ENCODE measurements at places on chromosomes 4 and X.
A peak's percentile ranks its signal among the peaks of the same experiment; 100 is the strongest.

GRCh38 chr4:56906489-56907393 is 959 bp upstream of the REST start:
- no peak for DNase-seq

DNA sequence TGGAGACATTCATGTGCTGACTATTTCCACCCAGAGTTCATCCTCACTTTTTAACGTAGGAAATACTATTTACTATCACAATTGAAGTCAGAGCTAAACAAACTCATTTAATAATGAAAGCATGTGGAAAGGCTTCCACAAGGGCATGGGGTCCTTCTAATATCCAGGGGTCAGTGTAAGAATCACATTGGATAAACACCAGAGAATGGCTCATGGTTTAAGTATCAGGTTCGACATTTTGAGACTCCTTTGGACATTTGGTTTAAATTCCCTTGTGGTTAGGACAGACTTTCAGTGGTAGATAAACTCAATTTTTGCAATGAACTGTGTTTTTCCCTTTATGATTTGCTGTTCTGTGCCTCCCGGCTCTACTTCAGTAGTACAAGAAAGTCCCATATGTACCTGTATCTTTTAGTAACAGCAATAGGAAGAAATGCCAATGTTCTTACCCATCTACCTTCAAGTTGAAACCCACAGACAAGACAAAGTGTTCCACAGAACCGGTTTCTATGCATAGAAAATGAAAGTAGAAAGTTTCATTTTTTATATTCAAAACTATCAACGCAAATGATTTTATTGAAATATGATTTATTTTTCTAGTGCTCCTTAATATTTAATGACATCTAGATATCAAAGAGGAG is 589.0 kb upstream of the FAM241A start:
- no peak for DNase-seq

GRCh38 chr4:163378661-163379060 is 35.0 kb downstream of the NPY5R start:
- no peak for DNase-seq

GRCh38 chrX:9682456-9682855 is 83.2 kb downstream of the GPR143 start:
- DNase-seq: peak; percentile 3

DNA sequence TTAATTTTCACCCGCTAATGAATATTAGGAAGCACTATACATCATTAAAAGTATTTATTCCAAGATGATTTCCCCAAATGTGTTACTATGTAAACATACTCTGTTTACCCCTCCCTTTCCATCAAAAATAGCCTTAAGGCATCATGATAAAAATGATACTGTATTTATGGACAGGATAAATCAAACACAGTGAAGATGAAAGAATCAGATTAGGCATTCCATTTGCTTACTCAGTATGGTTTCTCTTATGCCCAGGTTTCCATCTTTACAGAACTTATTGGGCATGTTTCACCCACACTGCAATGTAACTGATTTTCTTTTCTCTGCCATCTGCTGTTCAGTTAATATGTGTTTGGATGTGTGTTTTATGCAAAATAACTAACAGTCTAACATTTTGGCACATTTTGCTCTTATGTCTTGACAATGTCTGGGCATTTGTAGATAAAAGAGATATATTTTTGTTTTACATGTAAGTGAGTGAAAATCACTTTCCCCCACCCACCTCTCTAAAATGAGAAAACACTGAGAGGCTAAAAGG is 445.2 kb downstream of the RPA4 start:
- no peak for DNase-seq

- no peak for DNase-seq
Observed at GRCh38 chr4:144300616-144301015, 160.1 kb upstream of the GYPA start.

DNA sequence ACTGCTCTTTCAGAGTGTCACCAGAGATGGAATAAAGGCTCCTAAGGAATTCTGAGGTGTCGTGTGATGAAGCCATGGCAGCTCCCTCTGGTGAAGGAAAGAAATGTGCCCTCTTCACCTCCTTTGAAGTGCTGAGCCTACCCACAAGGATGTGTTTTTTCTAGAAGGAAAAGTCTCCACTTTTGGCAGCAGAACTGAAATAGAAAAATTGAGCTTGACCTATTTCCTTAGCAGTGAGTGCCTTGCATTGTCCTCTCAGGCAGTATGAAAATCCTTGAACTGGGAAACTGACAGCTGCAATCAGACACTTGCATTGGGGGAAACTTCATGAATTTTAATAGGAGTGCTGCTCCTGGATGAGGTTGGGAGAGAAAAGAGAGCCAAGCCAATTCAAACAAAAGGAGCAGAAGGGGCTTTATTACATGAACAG is 95.2 kb downstream of the DCLK2 start:
- DNase-seq: no peak

DNA sequence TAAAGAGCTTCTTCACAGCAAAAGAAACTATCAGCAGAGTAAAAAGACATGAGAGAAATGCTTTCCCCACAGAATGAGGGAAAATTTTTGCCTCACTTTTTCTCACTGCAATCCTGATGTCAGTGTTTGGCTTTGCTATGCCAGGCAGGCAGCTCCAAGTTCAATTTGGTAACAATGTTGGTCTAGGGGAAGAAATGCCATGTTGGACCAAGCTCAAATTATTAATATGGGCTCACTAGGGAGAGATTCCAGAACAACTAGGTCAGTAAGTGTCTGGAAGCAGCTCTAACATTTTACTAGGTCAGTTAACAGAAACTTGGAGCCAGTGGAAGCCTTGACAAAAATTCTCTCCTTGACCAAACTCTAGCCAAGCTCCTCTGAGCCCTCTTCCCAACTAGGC is 95.4 kb downstream of the NAF1 start:
- no peak for DNase-seq

DNA sequence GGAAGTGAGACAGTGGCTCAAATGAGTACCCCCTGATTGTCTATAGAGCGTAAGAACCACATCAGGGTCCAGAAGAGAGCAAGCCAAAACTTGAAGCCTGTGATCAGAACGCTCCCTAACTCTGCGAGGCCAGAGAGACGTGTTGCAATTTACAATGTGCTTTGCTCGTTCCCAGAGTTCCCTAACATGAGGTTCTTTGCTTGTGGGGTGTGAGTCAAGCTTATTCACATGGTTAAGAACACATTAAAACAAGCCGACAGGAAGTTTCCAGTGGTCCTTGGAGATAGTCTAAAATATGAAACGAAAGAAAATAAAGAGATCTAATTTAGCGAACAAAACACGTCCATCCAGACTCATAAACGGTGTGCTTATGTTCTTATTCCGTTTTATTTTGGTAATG is 702.3 kb downstream of the TRIML1 start:
- DNase-seq: no peak

DNA sequence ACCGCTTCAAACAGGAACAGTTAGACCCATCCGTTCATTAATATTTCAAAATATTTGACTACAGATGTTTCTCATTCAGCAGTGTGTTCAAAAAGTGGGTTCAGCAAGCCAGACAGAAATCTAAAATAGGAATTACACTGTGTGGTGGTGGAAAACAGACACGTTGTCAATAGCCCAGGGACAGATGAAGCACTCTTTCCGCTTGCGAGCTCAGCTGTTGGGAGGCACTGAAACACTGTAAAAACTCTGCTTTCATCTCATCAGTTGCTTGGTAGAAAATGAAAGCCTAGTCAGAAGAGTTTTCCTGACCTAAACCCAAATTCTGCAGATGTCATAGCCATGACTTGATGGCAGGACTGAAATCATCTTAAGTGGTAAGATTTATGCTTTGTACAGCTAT is 38.5 kb downstream of the LRP2BP start:
- no peak for DNase-seq

GRCh38 chr4:185672151-185672550 is 136.8 kb upstream of the PDLIM3 start:
- no peak for DNase-seq

DNA sequence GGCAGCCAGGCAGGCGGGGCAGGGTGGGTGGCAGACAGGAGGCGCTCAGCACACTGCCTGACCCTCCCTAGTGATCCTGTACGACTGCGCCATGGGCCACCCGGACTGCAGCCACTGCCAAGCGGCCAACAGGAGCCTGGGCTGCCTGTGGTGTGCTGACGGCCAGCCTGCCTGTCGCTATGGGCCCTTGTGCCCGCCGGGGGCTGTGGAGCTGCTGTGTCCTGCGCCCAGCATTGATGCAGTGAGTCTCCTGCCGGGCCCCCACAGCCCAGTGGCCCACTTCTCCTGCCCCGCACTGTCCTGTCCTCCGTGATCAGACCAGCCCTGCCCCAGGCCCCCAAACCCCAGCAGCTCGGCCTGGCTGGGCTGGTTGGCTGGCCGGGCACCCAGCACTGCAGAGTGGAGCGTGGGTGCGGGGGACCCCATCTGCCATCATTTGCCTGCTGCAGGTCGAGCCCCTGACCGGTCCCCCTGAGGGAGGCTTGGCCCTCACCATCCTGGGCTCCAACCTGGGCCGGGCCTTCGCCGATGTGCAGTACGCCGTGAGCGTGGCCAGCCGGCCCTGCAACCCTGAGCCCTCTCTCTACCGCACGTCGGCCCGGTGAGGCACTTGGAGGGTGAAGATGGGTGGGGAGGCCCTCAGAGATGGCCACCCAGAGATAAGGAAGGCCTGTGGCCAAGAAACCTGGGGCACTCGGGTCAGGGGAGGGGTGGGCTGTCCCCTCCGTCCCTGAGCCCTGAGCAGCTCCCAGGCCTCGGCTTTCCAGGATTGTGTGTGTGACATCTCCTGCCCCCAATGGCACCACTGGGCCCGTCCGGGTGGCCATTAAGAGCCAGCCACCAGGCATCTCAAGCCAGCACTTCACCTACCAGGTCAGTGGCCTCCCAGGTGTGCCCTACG is 7.6 kb downstream of the PLXNB3 start:
- DNase-seq: no peak

DNA sequence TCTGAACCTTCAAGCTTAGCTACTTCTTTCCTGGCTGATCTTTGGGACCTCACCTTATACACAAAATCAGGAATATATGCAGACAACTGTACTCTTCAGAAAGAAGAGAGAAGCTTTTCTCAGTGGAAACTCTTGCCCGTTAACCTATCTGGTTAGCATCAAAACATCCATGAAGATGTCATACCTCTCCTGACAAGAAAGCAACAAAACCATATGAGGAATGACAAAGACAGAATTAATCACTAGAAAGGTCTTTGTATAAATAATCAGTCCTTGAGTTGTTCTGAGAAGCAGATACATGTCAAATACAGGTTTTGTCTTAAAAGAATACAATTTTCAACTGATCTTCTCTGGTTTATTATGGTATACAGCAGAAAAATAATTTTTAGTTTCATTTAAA is 130.8 kb downstream of the FAT4 start:
- no peak for DNase-seq

DNA sequence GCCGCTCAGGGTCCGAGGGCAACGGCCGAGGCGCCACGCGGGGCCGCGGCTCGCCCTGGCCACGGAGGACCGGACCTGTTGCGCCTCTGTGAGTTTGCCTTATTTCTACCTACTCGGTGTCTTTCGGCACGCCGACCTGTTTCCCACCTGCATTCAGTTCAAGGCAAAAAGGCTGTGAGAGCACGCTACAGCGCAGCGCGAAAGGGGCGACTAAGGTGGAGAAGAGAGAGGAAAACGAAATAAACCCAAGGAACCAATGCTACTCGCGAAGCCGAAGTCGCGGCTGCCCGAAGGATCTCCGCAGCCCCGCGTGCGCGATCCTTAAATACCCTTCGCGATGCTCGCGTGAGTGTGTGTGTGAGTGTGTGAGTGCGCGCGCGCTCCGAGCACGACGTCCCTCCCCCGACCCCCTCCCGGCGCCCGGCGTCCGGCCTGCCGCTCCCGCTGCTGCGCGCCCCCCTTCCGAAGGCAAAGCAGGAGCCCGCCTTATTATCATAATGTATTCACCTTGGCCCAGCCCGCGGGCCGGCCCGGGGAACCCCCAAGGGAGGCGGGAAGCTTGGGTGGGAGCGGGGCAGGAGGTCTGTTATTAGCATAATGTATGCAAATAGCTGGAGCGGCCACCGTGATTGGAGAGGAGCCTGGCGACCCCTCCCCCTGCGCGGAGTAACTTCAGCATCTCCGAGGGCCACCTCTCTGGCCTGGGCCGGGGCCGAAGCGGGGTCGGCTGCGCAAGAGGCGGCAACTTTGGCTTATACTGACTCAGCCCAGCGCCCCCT is at the start of gene COL25A1:
COL25A1 (minus strand) TSS at position 298 of the 779 bp plus-strand sequence.
- DNase-seq: peak; percentile 63

GRCh38 chr4:168811786-168812651 is 198.0 kb downstream of the CBR4 start:
- DNase-seq: no peak

- peak; percentile 56 for DNase-seq
Observed at GRCh38 chrX:119273420-119274192, 37.5 kb downstream of the PGRMC1 start.

DNA sequence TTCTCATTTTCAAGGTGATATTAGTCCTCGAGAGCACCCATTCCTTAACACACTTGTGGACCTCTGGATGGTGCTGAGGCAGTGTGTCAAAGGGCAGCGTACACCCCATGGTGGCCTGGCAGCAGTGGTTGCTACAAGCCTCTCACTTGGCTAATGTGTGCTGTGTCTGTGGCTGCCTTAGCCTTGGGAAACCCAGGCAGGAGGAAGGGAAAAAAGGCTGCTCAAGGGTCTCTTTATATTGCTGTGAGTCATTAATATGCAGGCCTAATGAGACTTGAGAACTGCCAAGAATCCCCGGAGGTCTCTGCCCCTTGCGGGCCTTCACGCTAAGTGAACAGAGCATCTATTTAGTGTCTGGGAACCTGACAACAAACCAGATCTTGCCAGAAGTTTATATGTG is 7.0 kb downstream of the PCDH10 start:
- DNase-seq: no peak

DNA sequence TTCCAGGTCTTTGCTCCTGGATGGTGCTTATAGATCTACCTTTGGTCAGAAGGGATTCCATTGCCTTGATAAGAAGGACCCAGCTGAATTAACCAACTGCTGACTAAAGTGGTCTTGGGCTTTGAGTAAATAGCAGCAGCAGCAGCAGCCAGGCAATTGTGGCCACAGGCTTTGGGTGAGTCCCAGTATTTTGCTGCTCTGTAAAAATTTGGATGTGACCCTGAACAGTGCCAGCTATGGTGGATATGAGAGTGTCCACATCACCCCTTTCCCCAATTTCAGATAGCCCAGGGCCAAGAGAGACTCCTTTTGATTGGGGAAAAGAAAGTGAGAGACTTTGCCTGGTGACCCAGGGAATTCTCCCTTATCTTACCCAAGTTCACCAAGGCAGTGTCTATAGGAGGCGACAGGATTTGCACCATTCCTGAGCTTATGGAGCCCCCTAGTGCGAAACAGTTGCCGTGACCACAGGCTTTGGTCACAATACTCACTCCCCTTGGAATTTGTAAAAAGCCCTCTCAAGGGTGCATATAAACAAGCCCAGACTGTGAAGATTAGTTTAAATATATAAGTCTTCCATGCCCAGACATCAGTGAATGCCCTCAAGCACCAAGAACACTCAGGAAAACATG is 518.0 kb downstream of the TMA16 start:
- no peak for DNase-seq

- no peak for DNase-seq
Observed at GRCh38 chrX:22365460-22365859, 92.7 kb downstream of the CBLL2 start.
